ENCODE measurements at places on chromosomes 3 and 15. TPM values are rescaled to one million over a fixed set of nuclear protein-coding genes. Genes with fewer than 3 reads are reported as not detected.

DNA sequence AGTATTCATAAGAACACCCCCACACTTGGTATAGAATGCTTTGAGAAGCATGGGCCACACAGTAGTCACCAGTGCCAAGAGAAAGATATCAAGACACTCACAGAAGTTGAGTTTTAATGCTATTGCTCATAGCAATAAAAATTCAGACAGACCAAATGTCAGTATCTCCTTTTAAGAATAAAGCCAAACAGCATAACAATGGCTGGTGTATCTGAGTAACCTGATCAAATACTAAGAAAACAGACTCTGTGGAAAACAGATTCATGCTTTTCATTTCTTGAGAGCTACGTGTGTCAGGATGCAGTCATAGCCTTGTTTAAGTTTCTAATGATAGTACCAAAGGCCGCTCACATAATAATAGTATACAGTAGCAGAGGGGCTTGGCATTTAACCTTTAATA is 778.5 kb downstream of the MECOM start:
- DNase-seq, result no peak

DNA sequence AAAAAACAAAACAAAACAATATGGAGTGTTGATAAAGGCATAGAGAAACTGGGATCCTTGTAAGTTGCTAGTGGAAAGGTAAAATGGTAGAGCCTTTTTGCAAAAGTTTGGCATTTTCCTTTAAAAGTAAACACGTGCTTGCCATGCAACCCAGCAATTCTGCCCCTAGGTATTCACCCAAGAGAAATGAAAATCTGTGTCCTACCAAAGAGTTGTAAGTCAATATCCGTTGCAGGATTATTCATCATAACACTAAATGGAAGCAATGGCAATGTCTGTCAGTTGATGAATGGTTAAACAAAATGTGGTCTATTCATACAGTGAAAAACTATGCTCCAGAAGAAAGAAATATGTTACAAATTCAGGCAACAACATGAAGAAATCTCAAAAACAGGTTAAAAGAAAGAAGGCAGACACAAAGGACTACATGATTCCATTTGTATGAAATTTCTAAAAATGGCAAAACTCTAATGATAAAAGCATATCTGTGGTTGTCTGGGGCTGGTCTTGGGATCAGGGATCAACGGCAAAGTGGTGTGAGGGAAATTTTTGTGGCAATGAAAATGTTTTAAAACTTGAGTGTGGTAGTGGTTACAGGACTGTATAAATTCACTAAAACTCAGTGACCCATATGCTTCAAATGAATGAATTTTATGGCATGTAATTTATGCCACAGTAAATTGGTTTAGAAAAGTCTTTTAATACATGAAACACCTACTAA is 229.6 kb downstream of the OPA1 start:
- no peak for DNase-seq

GRCh38 chr3:13085081-13085845 is 12.0 kb upstream of the IQSEC1 start:
- DNase-seq, result no peak

DNA sequence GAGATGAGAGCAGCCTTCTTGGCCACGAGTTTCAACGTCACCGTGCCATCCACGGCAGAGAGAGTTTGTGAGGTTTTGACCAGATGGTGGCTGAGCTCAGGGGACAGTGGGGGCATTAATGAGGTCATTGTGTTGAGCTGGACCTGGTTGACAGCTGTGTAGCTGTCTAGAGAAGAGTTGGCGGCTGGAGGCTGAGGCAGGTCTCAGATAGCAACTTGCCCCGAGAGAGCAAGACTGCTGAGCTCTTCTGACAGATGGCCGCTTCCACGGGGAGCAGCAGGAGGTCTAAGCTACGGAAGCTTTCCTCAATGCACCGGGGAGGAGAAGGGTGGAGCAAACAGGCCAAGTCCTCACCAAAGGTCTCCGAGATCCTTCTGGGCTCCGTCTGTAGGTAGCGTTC is 44.8 kb upstream of the EIF5A2 start:
- no peak for DNase-seq

GRCh38 chr3:40470701-40471100 is 6.2 kb upstream of the ZNF619 start:
- no peak for DNase-seq

DNA sequence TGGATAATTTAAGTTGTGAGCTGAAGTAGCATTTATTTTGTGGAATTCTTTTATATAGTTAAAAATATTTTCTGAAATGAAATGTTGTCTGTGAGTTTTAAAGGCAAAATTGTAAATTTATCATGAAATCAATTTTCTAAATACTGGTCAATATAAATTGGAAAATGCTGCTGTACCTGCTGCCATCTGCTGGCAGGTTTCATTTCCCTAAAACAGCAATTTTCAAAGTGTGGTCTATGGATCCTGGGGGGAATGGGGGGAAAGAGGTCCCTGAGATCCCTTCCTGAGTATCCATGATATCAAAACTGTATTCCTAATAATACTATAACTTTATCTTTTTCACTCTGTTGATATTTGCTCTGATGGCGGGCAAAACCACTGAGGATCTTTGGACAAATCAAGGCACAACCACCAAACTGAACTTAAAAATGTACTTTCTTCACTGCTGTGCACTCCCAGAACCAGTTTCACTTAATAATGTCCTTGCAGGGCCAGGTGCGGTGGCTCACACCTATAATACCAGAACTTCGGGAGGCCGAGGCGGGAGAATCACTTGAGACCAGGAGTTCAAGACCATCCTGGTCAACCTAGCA is 17.2 kb upstream of the CCR4 start:
- no peak for DNase-seq

DNA sequence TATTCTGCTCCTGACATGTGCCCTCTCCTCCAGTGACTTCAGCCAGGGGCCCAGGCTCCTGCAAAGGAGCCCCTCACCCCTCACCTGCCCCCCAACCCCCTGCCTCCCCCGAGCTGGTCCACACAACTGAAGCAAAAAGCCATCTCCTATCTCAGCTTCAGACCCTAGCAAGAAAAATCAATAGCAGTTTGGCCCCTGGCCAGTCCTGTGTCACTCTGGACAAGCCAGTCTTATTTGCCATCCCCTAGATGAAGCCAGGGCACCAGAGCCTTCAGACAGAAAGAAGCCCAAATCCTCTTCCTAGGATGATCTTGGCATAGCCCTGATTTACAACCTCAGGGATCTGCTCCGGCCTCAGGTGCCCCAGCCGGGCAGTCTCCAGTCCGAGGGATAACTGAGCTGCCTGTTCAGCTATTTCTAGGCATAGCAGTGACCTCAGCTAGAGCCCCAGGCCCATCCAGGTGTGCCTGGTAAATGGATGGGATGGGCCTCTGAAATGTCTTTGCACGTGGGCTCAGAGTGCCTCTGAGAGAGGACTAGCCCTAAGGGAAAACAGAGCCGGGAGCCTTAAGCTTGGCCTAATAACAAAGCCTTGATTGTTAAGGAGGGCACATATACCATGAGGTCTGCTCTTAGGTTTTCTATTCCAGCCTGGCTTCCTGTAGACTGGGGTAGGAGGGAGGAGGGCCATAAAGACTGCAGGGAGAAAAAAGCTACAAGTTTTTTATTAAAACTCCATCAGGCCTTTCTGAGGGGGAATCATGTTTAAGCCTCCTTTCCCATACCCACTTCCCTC is 242.0 kb downstream of the SHQ1 start:
- no peak for DNase-seq

DNA sequence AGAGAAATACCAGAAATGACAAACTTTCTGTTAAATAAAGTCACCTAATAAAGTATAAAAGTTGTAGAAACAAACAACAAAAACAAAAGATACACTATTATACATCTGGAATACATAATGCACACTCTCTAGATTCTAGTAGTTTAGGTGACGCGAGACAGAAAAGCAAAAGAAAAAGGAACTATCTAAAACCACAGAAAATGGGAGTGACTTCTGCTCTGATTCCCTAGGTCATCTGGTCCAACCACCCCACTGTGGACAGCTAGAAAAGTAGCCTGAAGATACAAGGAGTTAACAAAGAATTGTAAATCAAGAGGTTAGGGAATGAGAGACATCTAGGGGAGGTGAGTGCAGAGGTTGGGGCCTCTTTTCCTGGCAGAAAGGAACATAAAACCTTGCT is 39.1 kb downstream of the DHX36 start:
- no peak for DNase-seq

GRCh38 chr15:30063835-30064546 is 18.8 kb upstream of the GOLGA8J start:
- DNase-seq, result no peak

DNA sequence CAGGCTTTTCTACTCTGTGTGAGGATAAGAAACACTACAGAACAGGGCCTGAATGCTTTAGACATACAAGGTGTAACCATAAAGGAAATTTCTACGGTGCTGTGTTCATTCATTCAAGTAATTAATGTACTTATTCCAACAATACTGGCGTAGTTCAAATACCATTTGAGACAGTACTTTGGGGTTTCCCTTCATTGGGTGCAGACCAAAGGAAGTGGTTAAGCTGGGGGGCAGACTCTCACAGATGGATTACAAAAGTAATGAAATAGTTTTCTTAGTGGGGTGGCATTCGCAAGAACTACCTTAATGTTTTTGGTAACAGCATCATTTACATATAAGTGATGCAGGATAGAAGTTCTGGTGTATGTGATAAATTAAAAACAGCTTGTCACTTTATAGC is 65.9 kb downstream of the BTD start:
- DNase-seq, result no peak

GRCh38 chr15:39232512-39232911 is 348.4 kb upstream of the THBS1 start:
- no peak for DNase-seq

ARPC4 gene
- total RNA-seq, result 80.9 TPM

MEIS2 gene
- total RNA-seq, result 9.5 TPM

EFHB gene
- 0.72 TPM for total RNA-seq

THAP10 gene
- 5.6 TPM for total RNA-seq
